Smooth muscle cell of the pulmonary artery (primary cell): ENCODE measurements at places on chromosomes 7 and 10. TPM values are rescaled to one million over a fixed set of nuclear protein-coding genes. Genes with fewer than 3 reads are reported as not detected.

Gene NUTM2A
- total RNA-seq, result 0.46 and 0.56 TPM in 2 replicates

Gene FGFBP3
- 0.33 and 0.36 TPM in 2 replicates for total RNA-seq

Gene TRIL
- 0.40 and 1.8 TPM in 2 replicates for total RNA-seq

Gene CALHM3
- total RNA-seq, result not detected in 2 replicates

Gene ACTL6B
- total RNA-seq, result not detected in 2 replicates

Gene C7orf57
- total RNA-seq, result not detected in 2 replicates
